Cortex of kidney (tissue), 1 donor: ENCODE measurements at places on chromosomes 2 and 18.

DNA sequence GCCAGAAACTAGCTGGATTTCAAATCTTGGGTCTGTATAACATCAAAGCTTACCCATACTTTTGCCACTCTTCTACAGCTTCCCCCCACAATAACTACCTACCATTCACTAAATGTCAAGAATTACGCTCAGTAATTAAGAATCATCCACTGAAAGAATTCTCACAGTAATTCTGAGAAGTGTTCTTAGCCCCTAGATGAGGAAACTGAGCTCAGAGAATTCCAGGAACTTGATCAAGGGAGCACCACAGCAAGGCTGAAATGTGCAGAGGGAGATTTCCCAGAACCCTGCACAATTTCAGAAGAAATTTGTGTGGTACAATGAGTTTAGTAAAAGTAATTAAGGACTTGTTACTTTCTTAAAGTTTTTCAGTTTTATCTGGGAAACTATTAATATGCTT lies 194.5 kb upstream of the STK17B start:
- DNase-seq, result no peak

GRCh38 chr2:209441541-209441940 lies 17.7 kb downstream of the MAP2 start:
- no peak for DNase-seq

GRCh38 chr2:42743659-42743990 lies 20.3 kb downstream of the OXER1 start:
- DNase-seq, result no peak

DNA sequence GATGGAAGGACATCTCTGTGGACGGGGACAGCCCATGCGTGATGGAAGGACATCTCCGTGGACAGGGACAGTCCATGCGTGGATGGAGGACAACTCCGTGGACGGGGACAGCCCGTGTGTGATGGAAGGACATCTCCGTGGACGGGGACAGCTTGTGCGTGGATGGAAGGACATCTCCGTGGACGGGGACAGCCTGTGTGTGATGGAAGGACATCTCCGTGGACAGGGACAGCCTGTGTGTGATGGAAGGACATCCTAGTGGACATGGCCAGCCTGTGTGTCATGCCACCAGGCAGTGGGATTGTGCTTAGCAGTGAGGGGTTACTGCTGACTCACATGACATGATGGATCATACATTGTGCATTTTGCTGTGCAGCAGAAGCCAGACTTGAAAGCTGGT lies 30.0 kb upstream of the NFATC1 start:
- no peak for DNase-seq

DNA sequence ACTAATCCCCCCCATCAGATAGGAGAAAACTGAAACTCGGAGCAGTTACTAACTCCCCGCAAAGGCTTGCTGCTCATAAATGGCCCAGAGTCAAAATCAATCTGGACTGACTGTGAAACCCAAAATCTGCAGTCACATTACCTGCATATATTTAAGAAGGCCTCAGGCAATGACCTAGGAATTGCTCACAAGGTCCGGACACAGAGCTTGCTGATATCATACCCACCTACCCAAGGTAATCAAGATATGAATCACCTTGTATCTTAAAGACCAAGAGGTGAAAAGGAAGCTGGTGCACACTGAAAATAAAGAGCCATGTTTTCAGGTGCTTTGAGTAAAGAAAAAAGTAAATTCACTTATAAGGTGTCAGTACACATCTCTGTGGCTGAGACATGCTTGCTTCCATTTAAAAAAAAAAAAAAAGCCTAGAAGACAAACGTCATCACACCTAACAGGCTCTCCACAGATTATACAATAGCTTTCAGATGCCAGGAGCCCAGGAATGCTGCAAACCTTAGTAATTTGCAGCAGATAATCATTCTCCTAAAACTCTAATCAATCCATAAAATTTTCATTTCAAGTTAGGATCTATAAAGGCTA lies 195.4 kb downstream of the ZEB2 start:
- DNase-seq, result no peak

GRCh38 chr18:47912343-47912742 lies 18.1 kb downstream of the SMAD2 start:
- no peak for DNase-seq

- DNase-seq, result no peak
These were observed 10.6 kb downstream of the MFSD6 start for GRCh38 chr2:190418727-190419126.

DNA sequence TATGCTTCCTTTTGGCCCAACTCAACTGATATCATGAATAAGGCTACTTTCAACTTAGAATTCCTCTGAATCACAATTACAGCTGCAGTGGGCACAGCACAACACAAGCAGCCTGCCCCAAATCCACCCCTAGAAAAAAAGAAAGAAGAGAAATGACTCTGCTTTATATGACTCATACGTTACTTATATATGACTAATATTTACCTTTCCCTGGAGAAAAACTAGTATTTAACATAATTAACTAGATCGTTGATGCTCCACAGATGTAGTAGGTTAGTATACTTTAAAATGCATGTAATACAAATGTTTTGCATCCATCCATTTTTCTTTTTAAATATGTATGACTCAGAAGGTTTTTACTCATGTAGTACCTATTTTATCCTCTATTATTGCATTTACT lies 133.3 kb upstream of the UNC80 start:
- no peak for DNase-seq

- no peak for DNase-seq
These were observed 521 bp upstream of the PROM2 start for GRCh38 chr2:95273566-95274290.

- DNase-seq, result no peak
These were observed 10.8 kb downstream of the CACNB4 start for GRCh38 chr2:152088006-152088405.

- DNase-seq, result no peak
These were observed 234.2 kb upstream of the SPOPL start for GRCh38 chr2:138267161-138267901.

DNA sequence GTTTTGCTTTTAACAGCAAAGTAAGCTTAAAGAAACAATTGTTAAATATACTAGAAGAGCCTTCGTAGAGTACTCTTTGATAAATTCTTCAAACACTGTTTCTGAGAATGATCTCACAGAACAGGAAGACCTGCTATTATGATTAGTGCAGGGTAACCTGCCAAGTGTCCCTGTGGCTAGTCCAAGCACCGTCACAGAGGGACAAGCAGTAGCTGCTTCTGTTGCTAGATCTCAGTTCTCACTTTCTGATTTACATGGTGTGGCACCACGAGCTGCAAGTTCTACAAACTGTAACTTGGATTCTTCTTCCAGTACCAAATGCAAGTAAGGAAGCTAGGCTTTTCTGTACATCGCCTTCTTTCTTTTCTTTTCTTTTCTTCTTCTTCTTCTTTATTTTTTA lies 121.5 kb downstream of the PIEZO2 start:
- DNase-seq, result no peak

DNA sequence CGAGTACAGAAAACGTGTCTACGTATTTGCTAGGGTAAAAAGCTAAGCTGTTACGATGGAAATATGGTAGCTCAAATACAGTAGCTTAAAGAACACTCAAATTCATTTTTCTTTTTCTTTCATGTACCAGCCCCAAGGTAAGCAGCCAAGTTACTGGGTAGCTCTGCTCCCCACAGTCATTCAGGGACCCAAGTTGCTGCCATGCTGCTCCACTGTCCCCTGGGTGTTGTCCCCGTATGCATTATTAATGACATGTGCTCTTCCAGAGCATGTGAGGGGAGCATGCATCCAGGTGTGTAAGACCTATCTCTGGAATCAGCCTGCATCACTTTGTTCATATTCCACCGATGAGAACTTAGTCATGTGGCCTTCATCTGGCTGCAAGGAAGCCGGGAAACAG lies 105.1 kb upstream of the SP3 start:
- no peak for DNase-seq

DNA sequence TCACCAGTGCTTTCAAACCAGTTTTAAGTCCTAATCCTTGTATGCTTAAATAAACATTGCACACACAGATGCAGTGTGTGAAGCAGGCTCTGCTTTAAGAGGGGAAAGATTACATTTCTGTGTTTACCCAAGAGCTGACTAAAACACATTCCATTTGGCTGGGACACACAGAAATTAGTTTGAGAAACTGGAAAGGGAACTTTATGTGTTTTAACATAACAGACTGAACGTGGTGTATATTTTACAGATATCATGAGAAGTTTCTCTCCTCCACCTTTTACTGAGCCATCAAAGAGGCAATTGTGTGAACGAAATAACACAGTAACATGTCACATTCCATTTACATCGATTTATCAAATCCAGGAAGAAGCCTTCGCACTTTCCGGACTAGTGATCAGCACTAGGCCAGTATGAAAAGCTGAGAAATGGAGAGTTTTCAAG lies 121.8 kb downstream of the MAIP1 start:
- DNase-seq, result no peak

GRCh38 chr2:97354576-97354975 lies 235.1 kb downstream of the ANKRD36B start:
- no peak for DNase-seq

- DNase-seq, result no peak
These were observed 262.1 kb downstream of the CPS1 start for GRCh38 chr2:210818473-210818872.

GRCh38 chr2:161119483-161119882 lies 40.7 kb upstream of the TANK start:
- no peak for DNase-seq
